ENCODE measurements at places on chromosomes 5 and 9. TPM values are rescaled to one million over a fixed set of nuclear protein-coding genes. Genes with fewer than 3 reads are reported as not detected.

The SNAPC4 gene
- 10.4 TPM for total RNA-seq

The NR2F1-AS1 gene
- 4.1 TPM for total RNA-seq

The ERCC8 gene
- total RNA-seq: 19.4 TPM

The RNF183 gene
- total RNA-seq: not detected

The NOXA1 gene
- 5.3 TPM for total RNA-seq

The BTNL9 gene
- total RNA-seq: 174 TPM

The PTGR1 gene
- total RNA-seq: 33.6 TPM

The HACD4 gene
- 1.3 TPM for total RNA-seq

The DEPDC1B gene
- total RNA-seq: 1.8 TPM

The IER5L gene
- 10.4 TPM for total RNA-seq

The TMEM250 gene
- total RNA-seq: 47.8 TPM

The PRRX2 gene
- 6.4 TPM for total RNA-seq

The ROPN1L gene
- total RNA-seq: 1.1 TPM

The GAS1 gene
- total RNA-seq: 58.4 TPM

The SAPCD2 gene
- 0.51 TPM for total RNA-seq

The LCN9 gene
- not detected for total RNA-seq

The ANKRD55 gene
- total RNA-seq: not detected

The PLPPR1 gene
- not detected for total RNA-seq

The PDCD1LG2 gene
- 3.8 TPM for total RNA-seq

The PRRC1 gene
- 19.4 TPM for total RNA-seq

The PIP5K1B gene
- total RNA-seq: 4.4 TPM

The ARL14EPL gene
- total RNA-seq: not detected

The IRX1 gene
- total RNA-seq: 16.7 TPM

The LCN15 gene
- total RNA-seq: not detected

The INSL4 gene
- total RNA-seq: not detected

The PCDHGB7 gene
- total RNA-seq: 7.6 TPM

The BRINP1 gene
- total RNA-seq: not detected

The ZNF454 gene
- 0.88 TPM for total RNA-seq

The STPG3 gene
- not detected for total RNA-seq

The KLHL3 gene
- 18.5 TPM for total RNA-seq

The SAXO1 gene
- total RNA-seq: not detected

The FBXO4 gene
- 33.5 TPM for total RNA-seq

The STK32A gene
- total RNA-seq: 3.6 TPM

The ADGRD2 gene
- total RNA-seq: not detected

The KIF4B gene
- not detected for total RNA-seq

The PDE8B gene
- total RNA-seq: 74.8 TPM

The IFNA13 gene
- not detected for total RNA-seq

The PSD2 gene
- total RNA-seq: not detected

The DNAJC25 gene
- total RNA-seq: 10.7 TPM

The CCDC192 gene
- 1.1 TPM for total RNA-seq

The PCSK1 gene
- 4.4 TPM for total RNA-seq

The NR5A1 gene
- not detected for total RNA-seq

The CCL27 gene
- not detected for total RNA-seq

The FOXD4L3 gene
- total RNA-seq: not detected

Measured in subcutaneous adipose tissue (tissue), 4 donors.